ENCODE measurements at places on chromosomes 7 and 10.

GRCh38 chr10:133458710-133459453 lies 5.1 kb downstream of the SCART1 start:
- DNase-seq: no peak

GRCh38 chr7:128879939-128880746 lies 17.5 kb downstream of the ATP6V1F start:
- peak; percentile 86 for DNase-seq

DNA sequence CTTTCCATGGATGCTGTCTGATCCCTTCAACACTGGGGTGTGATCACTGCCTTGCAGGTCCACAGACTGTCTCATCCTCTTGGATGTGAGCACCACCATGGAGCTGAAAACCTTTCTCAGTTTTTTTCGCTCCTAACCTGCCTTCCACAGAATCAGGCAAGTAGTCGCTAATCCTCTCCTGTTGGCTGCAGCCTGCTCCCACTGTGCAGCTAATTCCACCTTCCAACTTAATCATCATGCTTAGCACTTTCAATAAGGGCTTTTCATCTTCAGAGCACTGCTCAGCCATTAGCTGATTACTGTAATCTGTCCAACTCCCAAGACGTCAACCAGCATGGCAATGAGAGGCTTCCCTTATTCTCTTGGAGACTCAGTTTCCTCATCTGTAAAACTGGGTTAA lies 15.1 kb upstream of the CDH23 start:
- no peak for DNase-seq

GRCh38 chr7:67413670-67414069 lies 417.0 kb downstream of the TYW1 start:
- DNase-seq: peak; percentile 43

DNA sequence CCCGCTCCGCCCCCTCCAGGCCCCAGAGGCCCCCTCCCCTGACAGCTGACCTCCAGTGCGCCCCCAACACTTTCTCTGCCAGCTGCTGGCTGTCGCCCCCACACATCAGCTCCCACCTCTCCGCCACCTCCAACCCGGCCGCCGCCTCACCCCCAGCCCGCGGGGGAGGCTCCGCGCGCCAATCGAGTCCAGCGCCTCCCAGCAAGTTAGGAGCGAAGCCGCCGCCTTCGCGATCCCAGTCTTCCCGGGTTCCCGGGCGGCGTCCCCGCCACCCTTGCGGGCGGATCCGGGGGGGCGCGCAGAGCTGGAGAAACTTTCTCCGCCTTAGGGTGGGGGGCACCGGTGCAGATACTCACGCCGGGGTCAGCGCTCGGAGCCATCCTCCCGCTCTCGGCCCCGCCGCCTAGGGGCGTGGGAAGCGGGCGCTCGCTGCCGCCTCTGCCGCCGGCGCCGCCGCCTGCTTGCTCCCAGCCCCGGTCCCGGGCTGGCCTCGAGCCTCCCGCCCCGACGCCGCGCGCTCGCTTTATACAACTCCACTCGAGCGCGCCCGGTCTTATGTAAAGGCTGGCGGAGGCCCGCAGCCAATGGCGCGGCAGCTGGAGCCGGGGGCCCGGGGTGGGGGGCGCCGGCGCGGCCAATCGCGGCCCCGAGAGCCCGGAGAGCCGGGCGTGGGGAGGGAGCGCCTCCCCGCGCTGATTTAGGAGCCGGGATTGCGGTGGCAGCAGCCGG lies at the start of gene CRTAC1:
Gene CRTAC1, minus strand, starts transcription at position 529 of the 729 bp plus-strand sequence. Its CDS starts 149 bp downstream, at position 380.
- peak; percentile 87 for DNase-seq

DNA sequence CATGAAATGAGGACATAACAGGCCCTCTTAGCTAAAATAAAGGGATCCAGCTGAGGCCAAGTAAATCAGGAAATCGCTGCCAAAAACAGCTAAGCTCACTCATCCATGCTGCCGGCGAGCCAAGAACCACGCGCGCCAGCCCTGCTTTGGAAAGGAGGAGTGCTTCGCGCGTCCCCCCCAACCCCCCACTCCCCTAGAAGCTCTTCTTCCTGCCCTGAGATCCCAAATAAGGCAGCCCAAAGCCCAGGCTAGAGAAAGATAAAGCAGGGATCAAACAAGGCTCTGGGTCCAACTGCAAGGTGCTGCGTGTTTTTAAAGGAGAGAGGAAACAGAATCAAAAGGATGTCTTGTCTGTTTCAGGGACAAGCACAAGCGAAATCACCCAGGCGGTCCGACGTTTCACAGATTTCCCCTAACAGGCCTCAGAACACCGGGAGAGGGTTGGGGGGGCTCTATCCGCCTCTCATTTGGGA lies 168.3 kb upstream of the AUTS2 start:
- peak; percentile 34 for DNase-seq

DNA sequence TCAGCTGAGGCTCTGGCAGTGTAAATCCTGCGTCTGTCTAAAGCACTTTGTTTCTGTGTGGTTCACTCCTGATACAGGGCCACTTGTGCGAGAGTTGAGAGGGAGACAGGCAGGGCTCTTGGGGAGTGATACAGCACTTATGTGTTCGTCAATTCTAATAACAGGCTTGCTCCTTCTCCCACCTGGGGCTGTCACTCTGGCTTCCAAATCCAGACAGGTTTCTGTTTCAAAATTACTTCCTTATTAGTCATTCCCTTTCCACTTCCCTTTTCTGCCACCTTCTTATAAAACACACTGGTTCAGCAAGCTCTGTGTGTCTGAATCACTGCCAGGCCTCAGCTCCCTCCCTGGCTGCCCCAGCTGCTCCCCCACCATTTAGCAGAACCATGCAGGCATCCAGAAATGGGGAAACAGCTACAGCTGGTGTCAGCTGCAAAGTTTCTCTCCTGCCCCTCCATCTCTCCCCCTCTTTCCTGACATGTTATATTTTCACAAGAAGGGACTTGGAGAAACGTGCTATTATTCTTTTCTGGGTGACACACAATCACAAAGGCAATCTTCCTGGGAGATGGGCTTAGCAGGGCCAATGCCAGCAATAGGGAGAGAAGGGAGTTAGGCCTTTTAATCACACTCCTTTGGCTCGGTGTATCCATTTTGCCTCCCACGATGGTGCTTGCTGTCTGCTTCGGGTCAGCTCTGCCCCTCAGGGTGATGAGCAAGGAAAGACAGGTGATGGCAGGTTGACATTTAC lies 58.4 kb upstream of the ZNRF2 start:
- no peak for DNase-seq

DNA sequence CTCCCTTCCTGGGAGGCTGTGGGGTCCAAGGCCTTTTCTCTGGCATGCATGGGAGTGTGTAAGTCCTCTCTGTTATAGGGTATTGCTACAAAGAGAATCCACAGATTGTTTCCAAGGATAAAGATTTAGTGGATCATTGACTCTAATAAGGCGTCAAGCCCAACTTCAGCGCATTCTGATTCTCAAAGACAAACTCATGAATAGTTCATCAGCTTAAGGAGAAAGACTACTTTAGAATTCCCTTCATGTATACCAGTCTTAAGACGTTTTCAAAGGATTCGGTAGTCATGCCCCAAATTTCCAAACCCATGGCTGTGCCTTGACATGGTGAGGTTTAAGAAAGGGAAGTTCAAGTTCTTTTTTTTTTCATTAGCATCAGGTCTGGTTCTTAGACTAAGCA lies 46.6 kb upstream of the ABLIM1 start:
- no peak for DNase-seq

GRCh38 chr7:30743371-30744074 lies 8.4 kb upstream of the INMT start:
- no peak for DNase-seq

- DNase-seq: no peak
These were observed 19.5 kb upstream of the PNLIP start for GRCh38 chr10:116526219-116526618.

DNA sequence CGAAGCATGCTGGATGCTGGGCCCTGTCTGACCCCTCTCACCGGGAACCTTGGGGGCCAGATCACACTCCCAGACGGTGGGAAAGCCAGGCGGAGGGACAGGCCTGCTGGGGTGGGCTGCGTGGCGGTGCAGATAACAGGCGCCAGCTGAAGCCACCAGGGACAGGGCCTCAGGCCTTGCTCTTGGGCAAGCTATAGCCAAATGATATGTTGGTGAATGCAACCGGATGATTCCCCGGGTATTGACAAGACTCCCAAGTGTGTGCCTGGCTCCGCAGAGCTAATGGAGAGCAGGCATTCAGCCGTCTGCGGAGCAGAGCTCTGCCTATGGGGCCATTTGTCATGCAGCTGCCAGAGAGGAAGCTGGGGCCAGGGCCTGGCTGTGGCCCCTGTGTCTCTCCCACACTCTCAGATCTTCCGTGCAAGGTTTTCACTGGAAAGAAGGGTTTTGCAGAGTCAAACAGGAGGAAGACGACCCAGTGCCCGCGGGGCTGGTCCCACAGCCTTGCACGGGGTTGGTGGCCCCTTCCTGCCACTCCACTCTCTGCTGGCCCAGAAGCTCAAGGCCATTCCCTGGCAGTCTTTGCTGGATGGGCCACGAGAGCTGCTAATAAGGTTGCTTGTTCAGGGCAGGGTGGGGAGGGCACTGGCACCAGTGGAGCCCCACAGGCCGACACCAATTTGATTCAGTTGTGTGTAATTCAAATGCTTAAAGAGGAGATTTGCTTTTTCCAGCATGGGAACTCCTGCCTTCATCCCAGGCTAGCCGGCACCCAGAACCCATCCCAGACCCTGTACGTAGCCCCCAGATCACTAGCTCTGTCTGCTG lies 91.8 kb downstream of the PRKAG2 start:
- DNase-seq: no peak

- DNase-seq: no peak
These were observed 310.7 kb downstream of the PRKG1 start for GRCh38 chr10:51384971-51385370.

- no peak for DNase-seq
These were observed 24.4 kb downstream of the TRUB1 start for GRCh38 chr10:114962441-114962840.

DNA sequence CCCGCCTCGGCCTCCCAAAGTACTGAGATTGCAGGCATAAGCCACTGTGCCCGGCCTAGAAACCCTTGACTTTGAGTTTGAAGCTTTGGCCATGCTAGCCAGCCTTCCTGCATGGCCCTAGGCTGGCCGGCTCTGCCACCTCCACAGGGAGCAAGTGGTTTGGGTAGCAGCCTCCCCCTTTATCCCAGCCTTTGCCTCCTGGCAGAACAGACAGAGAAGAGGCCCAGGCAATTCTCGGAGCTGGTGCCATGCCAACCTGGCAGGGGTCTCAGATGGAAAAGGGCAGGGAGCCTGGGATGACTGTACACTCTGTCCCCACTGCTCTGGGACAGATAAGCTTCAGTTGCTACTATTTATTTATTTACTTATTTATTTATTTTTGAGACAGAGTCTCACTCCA lies 39.4 kb downstream of the SRRM3 start:
- no peak for DNase-seq

- no peak for DNase-seq
These were observed 16.4 kb upstream of the FERD3L start for GRCh38 chr7:19161671-19162070.

DNA sequence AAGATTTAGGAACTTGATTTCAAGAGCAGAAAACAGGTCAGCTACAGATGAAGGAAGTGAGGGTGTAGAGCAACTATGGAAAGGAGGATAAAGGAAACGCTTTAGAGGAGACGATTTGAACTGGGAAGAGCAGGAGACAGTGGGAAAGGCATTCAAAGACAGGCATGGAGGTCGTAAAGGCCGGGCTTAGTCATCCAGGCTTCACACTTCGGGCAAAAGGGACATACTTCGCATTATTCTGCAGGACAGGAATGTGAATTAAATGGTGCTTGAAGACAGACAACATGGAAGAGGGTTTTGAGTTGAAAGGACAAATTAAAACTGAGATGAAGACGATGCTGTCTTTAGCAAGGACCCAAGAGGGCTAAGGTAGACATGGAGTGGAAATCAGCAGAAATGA lies 8.1 kb downstream of the FAM171A1 start:
- DNase-seq: no peak

DNA sequence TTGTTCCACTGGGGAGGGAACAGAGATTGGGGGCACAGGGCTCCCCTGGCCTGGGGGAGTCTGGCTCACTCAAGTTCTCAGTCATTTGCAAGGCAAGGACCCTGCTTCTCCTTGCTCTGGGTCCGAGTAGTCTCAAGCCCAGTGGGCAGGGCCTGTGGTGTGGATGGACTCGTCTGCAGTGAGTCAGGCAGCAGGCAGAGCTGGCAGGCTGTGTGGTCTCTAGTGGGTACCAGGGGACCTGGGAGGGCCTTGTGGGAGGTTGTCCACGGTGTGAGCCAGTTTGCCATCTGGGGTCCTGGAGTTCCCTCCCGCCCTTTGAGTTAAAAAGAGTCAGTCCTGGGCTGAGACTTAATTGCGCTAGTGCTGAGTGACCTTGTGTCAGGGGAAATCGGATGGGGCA lies 8.8 kb upstream of the SH2D4B start:
- no peak for DNase-seq

DNA sequence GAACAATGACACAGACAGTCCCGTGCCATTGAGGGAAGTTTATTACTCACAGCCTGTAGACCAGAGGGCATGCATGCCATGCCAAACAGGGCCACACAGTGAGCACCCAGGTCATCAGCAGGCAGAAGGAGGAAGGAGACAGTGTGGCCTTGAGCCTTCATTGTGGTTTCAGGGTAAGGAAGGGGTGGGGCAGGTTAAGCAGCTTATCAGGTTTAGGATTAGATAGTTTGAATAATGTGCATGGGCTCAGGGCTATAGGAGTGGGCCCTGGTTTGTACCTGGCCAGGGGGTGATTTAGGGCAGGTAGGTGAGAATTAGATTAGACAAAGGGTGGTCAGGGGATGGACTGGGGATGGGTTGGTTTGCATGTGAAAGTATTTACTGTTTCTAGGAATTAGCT lies 67.9 kb downstream of the ADCY1 start:
- no peak for DNase-seq

- peak; percentile 43 for DNase-seq
These were observed 82.6 kb upstream of the PRKG1 start for GRCh38 chr10:50991456-50992355.

- DNase-seq: no peak
These were observed 64.1 kb downstream of the AHR start for GRCh38 chr7:17362439-17363105.

GRCh38 chr7:29372351-29373090 lies 177.9 kb downstream of the CHN2 start:
- DNase-seq: no peak

DNA sequence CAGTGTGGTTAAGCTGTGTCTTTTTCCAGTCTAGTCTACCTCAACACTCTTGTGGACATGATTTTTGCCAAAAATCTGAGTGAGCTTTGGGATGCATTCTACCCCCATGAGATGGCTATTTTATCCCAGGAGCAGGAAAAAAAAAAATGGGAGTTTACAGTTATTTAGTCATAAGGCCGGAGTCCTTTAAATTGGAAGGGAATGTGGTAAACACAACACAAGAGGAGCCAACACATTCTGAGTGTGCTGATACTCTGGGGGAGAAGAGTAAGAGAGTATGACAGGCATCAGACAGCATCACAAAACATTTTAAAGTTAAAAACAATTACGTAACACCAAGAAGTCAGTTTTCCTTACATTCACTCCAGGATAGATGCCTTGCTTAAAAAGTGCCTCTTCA lies 46.1 kb downstream of the C1GALT1 start:
- DNase-seq: no peak

DNA sequence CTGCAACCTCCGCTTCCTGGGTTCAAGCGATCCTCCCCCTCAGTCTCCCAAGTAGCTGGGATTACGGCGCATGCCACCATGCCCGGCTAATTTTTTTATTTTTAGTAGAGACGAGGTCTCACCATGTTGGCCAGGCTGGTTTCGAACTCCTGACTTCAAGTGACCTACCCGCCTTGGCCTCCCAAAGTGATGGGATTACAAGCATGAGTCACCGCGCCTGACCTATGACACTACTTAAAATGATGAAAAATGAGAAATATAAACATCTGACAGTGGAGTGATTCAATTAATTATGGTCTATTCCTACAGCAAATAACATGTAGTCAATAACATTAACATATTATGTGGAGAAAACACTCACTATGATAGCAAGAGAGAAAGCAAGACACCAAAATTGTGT lies 2.2 kb downstream of the BRAT1 start:
- no peak for DNase-seq
